ENCODE measurements at places on chromosomes 13 and 19.
A peak's percentile ranks its signal among the peaks of the same experiment; 100 is the strongest.

- no peak for DNase-seq
These were observed 228.9 kb upstream of the IRS2 start for GRCh38 chr13:110015253-110015652.

GRCh38 chr19:17965370-17966128, 1.4 kb upstream of the KCNN1 start:
- peak; percentile 56 for DNase-seq

GRCh38 chr19:12656899-12657571, 9.5 kb downstream of the MAN2B1 start:
- DNase-seq = no peak

DNA sequence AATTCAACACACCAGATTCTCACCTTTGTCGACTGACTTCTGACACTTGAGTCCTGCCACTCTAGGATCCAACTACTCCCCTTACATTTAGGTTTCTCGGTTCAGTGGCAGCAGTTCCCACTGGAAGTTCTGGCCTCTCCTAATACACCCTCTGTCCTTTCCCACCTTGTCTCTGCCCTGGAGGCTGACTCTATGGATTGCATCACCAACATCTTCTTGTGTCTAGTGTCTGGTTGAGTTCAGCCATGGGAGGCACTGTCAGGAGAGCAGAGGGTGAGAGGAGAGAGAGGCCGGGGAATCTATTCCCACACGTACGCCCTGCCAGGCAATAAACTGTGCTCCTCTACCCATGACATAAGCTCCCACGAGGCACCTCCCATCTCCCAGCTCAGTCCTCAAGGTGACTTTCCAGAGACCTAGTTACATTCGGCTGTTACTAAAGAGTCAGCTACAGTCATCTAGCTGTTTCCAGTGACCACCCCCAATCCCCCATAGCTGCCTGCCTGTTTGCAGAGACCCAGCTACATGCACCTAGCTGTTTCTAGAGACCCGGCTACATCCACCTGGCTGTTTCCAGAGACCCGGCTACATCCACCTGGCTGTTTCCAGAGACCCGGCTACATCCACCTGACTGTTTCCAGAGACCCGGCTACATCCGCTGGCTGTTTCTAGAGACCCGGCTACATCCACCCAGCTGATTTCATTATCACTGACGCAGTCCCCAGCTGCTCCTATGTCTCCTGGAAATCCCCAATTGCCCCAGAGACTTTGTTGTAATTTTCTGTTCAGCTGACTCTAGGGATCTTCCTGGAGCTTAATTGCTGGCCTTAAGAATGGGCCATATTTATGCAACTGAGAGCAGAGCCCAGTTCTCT, 8.1 kb upstream of the LILRB4 start:
- no peak for DNase-seq

- DNase-seq = no peak
These were observed 78.6 kb upstream of the TM9SF2 start for GRCh38 chr13:99422586-99423220.

- DNase-seq = no peak
These were observed 5.5 kb upstream of the TYROBP start for GRCh38 chr19:35913589-35913988.

GRCh38 chr19:9531933-9532332, 6.5 kb downstream of the ZNF426 start:
- peak; percentile 12 for DNase-seq

All from SW480 (cell line).